ENCODE measurements at places on chromosomes 7 and 10.
A peak's percentile ranks its signal among the peaks of the same experiment; 100 is the strongest.

DNA sequence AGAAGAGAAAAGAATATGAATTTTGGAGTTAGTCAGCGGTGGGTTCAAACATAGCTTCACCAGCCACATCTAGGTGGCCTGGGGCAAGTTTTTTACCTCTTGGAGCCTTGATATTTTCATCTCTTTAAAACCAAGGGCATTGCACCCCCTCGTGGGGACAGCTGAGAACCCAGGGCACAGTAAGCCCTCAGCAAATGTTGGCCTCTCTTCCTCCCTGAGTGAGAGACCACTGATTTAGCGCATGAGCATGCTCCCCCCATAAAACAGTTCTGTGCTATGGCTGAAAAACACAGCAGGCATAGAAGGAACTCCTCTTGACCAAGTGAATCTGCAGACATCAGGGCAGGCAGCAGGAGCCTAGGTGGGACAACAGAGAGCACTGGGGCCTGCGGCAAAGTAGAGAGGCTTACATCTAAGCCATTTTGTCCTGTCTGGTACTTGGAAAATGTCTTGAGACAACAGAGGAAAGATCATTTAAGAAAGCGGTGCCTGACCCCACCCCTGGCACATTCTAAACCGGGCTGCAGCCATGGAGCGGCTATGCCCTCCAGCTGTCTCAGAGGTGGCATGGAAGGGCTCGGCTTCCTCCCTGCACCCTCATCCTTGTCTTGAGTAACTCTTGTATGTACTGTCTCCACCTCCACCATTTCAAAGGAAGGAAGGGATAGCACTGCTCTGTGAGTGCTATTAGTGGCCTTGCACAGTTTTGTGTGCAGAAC, 94.7 kb downstream of the ARHGAP22 start:
- DNase-seq, result no peak

DNA sequence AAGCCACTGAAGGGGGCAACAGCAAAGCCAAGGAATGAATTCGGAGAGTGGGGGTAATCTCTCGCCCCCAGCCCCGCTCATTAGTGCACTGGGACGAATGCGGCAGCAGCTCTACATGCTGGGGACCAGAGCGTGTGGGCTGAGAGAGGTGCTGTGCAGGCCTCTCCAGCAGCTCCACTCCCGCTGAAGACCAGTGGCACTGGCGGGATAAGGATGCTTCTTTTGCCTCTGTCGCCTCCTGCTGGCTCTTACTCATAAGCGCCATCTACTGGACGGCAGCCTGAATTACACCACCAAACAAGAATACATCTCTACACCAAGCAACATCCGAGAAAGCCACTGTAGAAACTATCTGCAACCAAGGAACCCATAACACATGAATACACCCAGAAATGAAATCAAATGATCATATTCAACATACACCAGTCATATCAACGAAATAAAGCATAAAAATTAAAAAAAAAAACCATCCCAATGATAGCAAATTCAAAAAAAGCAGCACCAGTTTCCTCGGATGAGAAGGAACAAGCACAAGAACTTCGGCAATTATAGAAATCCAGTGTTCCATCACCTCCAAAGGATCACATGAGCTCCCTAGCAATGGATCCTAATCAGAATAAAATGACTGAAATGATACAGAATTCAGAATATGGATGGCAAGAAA, 79.0 kb upstream of the TMEM168 start:
- no peak for DNase-seq

DNA sequence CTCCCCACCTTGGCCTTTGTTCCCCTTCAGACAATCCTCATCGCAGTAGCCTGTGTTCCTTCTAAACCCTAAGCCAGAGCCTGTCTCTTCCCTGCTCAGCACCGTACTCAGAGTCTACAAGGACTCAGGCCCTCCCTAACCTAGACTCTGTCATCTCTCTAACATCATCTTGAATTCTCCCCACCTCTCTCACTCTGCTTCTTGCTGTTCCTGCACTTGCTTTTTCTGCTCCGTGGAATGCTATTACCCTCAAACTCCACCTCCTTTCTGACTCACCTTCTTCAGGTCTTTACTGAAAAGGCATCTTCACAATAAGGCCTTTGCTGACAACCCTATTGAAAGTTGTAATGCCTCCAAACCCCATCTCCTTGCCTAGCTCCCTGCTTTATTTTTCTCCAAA, 141.0 kb downstream of the DKK1 start:
- DNase-seq, result no peak

DNA sequence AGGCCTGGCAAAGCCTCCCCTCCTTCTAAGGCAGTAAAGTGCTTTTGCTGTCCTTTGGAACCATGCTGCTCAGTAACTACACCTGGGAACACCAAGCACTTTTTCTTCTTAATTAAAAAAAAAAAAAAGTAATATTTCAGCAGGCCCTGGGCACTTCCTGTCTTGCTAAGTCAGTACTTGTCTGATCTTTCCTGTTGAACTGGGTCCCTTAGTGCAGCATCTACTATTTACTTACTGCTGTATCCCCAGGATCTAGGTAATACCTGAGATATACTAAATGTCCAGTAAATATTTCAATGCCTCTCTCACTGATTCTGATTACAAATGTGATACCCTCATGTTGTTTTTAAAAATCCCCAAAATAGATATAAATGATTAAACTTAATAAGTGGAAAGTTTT, 77.4 kb downstream of the PPP1R3C start:
- no peak for DNase-seq

DNA sequence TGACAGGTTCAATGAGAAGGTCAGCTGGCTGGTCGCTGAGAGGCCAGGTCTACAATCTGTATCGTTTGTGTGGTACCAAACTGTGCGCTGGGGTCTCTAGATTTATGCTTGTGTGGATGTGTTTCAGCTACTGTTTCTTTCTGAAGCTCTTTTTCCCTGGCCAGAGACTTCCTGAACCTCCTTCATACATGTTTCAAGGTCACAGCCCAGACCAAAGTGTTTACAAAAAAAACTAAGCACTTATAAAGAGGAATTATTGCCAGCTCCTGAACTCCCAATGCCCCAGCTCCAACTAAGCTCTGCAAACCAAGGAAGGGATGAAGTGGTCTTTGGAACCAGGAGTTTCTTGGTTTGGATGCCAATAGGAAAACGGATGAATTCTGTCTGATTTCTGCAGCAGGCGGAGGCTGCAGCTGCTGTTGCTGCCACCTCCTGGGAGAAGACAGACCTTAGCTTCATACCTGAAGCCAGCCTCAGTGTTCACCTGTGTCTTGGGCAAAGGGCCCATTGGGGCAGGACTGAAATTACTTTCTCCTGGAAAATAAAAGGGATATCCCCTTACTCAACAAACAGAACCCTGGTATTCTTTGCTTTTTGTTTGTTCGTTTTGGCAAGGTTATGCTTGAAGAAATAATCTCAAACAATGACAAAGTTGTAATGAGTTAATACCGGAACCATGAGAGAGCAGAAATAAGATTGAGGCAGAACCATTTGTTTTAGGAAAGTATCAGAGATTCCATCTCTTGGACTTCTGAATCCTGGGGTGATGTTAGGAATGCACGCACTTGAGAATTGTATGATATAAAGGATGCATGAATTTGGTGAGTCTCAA, 24.6 kb upstream of the MKLN1 start:
- DNase-seq, result peak; percentile 46

GRCh38 chr7:77330169-77330882, 85.8 kb downstream of the GSAP start:
- peak; percentile 34 for DNase-seq

DNA sequence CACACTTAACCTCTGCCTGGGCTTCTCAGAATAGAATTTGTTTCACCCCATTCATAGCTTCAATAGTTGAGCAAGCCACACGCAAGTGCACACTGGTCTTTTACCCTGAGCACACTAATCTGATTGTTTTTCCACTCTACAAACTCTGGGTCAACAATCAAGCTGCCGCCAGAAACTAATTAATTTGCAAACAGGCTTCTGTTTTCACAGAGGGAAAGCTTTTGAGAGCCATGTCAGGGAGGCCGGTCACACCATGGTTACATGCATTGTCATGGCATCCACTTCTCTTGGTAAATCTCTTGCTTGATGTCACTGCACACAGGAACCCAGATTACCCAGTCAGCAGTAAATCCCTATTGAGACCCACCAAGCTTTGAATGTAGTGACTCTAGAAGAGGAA, 154.2 kb downstream of the SEMA3A start:
- peak; percentile 64 for DNase-seq

DNA sequence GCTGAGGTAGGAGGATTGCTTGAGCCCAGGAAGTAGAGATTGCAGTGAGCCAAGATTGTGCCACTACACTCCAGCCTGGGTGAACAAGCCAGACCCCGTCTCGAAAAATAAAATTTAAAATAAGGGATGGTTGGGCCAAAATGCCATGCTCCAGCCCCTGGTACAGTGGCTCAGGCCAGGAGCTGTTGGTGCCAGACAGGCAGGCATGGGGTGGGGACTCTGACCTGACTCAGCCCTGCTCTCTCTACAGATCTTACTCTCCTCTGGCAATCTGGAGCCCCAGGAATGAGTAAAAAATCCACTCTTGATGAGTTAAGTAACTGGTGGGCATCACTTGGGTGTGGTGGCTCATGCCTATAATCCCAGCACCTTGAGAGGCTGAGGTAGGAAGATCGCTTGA, 8.4 kb upstream of the TMEM120A start:
- no peak for DNase-seq

DNA sequence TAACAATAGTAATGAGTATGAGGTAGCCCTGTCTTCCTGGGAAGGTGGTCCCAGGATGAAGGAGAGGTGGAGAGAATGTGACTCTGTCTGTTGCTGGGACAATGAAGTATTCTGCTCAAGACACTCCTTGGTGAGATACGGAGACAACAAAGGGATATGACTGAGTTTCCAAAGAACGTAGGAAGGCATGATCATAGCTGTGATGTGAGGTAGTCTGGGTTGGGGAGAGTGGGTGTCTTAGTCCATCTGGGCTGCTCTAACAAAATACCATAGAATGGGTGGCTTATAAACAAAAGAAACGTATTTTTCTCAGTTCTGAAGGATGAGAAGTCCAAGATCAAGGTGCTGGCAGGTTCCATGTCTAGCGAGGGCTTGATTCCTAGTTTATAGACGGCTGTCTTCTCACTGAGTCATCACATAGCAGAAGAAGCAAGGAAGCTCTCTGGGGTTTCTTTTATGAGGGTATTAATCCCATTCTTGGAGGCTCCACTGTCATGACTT, 84.9 kb upstream of the RHOBTB1 start:
- no peak for DNase-seq

DNA sequence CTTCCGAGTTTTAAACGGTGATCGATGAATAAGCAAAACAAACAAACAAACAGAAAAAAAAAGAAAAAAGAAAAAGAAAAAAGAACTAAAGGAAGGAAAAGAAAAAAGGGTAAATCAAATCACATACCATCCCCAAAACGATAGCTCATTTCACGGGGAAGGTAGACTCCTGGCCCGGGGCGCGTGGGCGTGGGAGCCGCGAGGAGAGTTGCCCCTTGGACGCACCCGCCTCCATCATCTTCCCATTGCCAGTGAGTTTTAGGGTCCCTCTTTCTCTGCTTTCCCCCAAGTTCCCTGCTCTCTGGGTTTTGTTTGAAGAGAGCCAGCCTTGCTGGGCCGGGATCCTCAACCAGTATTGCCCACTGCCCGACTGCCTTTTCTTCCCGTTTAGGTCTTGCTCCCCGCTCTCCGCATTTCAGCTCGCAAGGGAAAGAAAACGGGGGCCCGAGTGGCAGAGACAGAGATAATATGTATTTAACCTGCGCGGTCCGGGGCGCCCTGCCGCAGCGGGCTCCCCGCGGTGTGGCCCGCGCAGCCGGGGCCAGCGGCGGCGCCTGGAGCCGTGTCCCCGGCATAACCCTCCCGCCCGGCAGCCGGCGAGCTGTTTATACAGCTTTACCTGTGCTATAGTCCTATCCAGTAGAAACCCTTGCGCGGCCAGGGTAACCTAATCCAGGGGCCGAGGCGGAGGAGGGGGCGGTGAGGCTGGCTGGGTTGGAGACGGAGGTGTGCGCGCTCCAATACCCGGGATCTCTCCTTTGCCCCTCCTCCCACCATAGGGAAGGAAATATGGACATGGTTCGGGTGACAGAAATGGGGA, 5.2 kb upstream of the GATA3 start:
- no peak for DNase-seq

- no peak for DNase-seq
Observed at GRCh38 chr7:133696056-133696455, 431.1 kb upstream of the LRGUK start.

- DNase-seq, result peak; percentile 55
Observed at GRCh38 chr10:125061557-125062226, 98.7 kb downstream of the CTBP2 start.

DNA sequence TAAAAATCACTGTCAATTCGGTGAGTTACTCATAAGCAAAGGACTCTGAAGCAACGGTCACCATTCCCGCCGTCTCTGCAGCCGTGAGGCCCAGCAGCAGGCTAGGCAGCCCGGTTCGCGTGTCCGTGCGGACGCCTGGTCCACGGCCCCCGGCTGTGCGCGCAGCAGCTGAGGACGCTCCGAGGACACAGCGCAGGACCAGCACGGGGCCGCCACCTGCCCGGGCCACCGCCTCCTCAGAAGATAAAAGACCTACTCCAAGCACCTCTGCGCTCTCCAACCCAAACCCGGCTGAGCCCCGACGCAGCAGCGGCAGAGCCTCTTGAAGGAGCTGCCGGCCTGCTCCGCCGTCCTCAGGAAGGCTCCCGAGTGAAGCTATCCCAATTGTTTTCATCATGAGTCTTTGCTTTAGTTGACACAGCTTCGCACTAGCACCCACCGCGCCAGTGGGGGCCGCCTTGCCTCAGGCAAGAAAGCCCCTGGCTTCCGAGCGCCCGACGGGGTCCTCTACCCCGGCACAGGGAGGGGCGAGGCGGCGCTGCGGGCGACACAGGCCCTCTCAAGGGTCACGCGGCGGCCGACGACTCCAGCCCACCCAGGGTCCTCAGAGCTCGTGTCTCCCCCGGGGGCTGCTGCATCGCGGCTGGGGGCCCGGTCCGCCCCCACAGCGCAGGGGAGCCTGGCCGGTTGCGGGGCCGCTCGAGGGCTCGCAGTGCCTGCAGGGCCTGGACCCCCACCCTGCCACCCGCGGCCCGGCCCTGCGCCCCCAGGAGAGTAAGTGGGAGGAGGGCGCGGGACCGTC, 16.9 kb upstream of the GPR146 start:
- peak; percentile 39 for DNase-seq

GRCh38 chr10:21202776-21203462, 305.8 kb upstream of the NEBL start:
- DNase-seq, result no peak

GRCh38 chr7:79298145-79298760, 155.2 kb downstream of the MAGI2 start:
- peak; percentile 83 for DNase-seq

Measured in Ammon's horn (tissue), 1 donor.